ENCODE measurements at places on chromosomes 5 and 9. TPM values are rescaled to one million over a fixed set of nuclear protein-coding genes. Genes with fewer than 3 reads are reported as not detected.

The ANKRD34B gene
- not detected for total RNA-seq

The TAF11L10 gene
- not detected for total RNA-seq

The PLPPR1 gene
- total RNA-seq = not detected

The SLC6A19 gene
- total RNA-seq = not detected

The NOXA1 gene
- 0.18 TPM for total RNA-seq

The CCNO gene
- total RNA-seq = not detected

The KCNMB1 gene
- 0.05 TPM for total RNA-seq

The HEMGN gene
- total RNA-seq = not detected

The KCNT1 gene
- not detected for total RNA-seq

The STK32A gene
- total RNA-seq = 3.0 TPM

The ADAMTS12 gene
- total RNA-seq = 179 TPM

The IL4 gene
- not detected for total RNA-seq

The TAS2R1 gene
- not detected for total RNA-seq

The SOX30 gene
- not detected for total RNA-seq

The IFNB1 gene
- 0.30 TPM for total RNA-seq

The DDX46 gene
- total RNA-seq = 31.2 TPM

The BARHL1 gene
- not detected for total RNA-seq

The FBP2 gene
- total RNA-seq = not detected

The ABL1 gene
- total RNA-seq = 116 TPM

The NMUR2 gene
- not detected for total RNA-seq

The ROR2 gene
- total RNA-seq = 20.5 TPM

The TXNDC8 gene
- not detected for total RNA-seq

The FYB1 gene
- not detected for total RNA-seq

The IFNE gene
- total RNA-seq = 61.8 TPM

The QRFP gene
- total RNA-seq = not detected

The HAPLN1 gene
- total RNA-seq = 24.8 TPM

The PTPDC1 gene
- total RNA-seq = 11.0 TPM

The HTR1A gene
- not detected for total RNA-seq

The NIM1K gene
- 1.2 TPM for total RNA-seq

The FBP1 gene
- not detected for total RNA-seq

The ZBTB6 gene
- 14.1 TPM for total RNA-seq

The FCHO2 gene
- total RNA-seq = 8.0 TPM

The TOR1A gene
- 52.2 TPM for total RNA-seq

The RETREG1 gene
- total RNA-seq = 1.2 TPM

The PCDHA9 gene
- under 0.01 TPM for total RNA-seq

The ZDHHC12 gene
- total RNA-seq = 41.2 TPM

The LRRC19 gene
- not detected for total RNA-seq

The ENTREP1 gene
- under 0.01 TPM for total RNA-seq

The FOXD4L5 gene
- 0.09 TPM for total RNA-seq

The NLN gene
- total RNA-seq = 62.8 TPM

The CCL21 gene
- total RNA-seq = not detected

The ELL2 gene
- total RNA-seq = 57.2 TPM

The OGN gene
- 0.59 TPM for total RNA-seq

The ARL14EPL gene
- not detected for total RNA-seq

The SOHLH1 gene
- total RNA-seq = not detected

The SPACA9 gene
- total RNA-seq = 2.4 TPM

The ANKRA2 gene
- 23.8 TPM for total RNA-seq

The OBP2B gene
- total RNA-seq = not detected

The TPM2 gene
- total RNA-seq = 1,826 TPM

The HMCN2 gene
- 0.05 TPM for total RNA-seq

The IFNA2 gene
- total RNA-seq = not detected

The CNTLN gene
- 8.9 TPM for total RNA-seq

The LCN2 gene
- not detected for total RNA-seq

The PRKACG gene
- total RNA-seq = not detected

The PCDHGB1 gene
- 3.3 TPM for total RNA-seq

All from smooth muscle cell of the umbilical artery (primary cell).